Neural crest cell (in vitro differentiated cells): ENCODE measurements at places on chromosomes 12 and 14. TPM values are rescaled to one million over a fixed set of nuclear protein-coding genes. Genes with fewer than 3 reads are reported as not detected.

DNA sequence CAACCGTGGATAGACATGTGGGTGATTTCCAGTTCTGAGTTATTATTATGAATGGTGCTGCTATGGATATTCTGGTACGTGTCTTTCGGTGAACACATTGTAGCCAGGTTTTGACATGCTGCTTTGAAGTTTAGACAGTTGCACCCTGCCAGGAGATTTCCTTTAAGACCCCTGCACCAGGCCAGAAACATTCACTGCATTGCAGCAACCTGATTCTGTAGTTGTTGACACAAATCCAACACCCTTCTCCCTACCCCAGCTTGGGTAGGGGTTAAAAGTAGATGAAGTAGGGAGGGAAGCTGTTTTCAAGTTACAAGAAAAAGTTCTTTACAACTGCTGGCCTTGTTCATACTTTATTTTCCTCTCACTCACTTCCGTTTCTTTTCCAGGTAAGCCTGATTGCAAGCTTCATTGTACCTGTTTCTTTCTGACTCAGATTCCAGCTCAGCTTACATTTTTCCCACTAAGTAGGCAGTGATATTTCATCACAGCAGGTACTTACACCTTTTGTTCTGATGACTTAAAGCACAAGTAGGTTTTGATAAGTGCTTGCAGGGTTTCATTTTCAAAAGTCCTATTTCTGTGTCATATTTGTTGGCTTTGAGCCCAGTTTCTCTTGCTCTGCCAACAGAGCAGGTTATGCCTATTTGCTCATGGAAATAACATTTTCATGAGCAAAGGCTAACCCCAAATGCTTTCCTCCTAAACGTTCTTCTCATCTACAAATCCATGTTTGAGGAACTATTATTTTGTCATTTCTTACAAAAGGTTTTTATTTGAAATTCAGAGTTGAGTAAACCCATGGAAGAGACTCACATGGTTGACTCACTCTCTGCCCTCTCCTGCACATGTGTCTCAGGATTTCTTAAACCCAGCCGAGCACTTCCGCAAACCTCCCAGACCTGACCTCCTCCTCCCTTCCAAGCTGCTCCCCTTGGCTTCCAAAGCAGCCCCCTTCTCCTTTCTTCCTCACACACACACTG lies 12.1 kb upstream of the LTA4H start:
- DNase-seq: no peak

- DNase-seq: peak; percentile 60
Measured at GRCh38 chr14:93431036-93431670, 414 bp downstream of the UNC79 start.

DNA sequence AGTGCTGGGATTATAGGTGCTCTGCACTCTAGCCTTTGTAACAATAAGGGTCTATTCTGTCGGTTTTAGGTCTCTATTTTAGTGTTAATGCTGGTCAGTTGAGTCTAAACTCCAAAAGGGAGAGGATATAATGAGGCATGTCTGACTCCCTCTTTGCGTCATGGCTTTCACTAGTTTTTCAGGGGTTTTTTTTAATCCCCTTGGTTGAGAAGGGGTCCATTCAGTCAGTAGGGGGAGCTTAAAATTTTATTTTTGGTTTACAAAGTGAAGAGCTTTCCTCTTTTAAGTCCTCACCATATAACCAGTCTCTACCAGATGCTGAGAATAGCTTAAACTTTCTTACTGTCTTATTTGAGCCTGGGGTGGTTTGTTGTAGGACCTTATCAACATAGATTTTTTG lies 106.9 kb downstream of the PRKCH start:
- no peak for DNase-seq

TMEM63C gene
- total RNA-seq: 0.59 and 0.91 TPM in 2 replicates

- DNase-seq: no peak
Measured at GRCh38 chr14:104551851-104552737, 27.5 kb upstream of the C14orf180 start.

GRCh38 chr12:19641235-19642080 lies 202.2 kb downstream of the AEBP2 start:
- DNase-seq: no peak

EEA1 gene
- total RNA-seq: 19.9 and 26.0 TPM in 2 replicates

PTPN21 gene
- 21.9 and 25.3 TPM in 2 replicates for total RNA-seq
